ENCODE measurements at places on chromosomes 5 and 9.

GRCh38 chr5:38595132-38595745 lies 38.8 kb upstream of the LIFR start:
- DNase-seq: no peak

DNA sequence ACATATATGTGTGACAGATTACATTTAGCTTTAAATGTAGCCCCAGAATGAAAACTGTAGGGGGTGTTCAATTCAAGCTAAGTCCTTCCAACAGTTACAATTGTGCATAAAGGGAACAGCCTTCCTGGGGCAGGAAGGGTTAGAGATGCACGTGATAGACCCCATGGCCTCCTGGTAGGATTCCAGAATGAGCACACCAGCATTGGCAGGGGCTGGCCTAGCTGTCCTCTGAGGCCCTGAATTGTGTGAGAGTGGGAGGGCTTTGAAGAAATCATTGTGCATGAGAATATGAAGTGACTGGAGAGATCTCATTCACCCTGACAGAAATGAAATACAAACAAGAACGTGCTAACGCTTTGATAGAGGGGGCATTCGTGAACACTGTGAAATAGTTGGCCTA lies 663.8 kb upstream of the KLF4 start:
- DNase-seq: no peak

DNA sequence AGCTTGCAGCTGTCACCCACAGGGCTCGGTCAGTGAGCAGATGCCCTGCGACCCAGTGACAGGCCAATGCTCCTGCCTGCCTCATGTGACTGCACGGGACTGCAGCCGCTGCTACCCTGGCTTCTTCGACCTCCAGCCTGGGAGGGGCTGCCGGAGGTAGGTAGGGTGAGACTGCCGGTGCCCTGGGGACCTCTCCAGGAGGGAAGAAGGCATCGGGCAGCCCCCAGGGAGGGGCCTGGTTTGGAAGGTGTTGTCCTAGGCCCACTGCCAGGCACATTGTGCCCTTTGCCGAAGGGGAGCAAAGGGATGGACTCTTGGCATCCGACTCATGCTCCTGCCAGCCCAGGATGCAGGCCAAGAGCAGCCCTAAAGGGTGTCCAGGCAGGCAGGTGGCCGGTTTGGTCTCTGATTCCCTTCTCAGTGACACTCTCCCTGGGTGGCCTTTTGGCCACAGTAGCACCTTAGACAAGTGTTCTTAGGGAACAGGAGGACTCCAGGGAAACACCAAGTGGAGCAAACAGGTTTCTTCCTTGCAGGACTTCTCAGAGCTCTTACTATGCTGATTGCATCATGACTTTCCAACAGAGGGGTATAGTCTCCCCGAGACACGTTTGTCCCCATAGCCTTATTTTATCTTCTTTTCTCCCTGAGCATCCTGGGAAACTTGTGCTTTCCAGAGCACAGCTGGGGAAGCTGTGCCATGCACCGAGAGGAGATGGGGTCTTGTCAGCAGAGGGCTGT lies 28.1 kb upstream of the AIF1L start:
- DNase-seq: no peak

DNA sequence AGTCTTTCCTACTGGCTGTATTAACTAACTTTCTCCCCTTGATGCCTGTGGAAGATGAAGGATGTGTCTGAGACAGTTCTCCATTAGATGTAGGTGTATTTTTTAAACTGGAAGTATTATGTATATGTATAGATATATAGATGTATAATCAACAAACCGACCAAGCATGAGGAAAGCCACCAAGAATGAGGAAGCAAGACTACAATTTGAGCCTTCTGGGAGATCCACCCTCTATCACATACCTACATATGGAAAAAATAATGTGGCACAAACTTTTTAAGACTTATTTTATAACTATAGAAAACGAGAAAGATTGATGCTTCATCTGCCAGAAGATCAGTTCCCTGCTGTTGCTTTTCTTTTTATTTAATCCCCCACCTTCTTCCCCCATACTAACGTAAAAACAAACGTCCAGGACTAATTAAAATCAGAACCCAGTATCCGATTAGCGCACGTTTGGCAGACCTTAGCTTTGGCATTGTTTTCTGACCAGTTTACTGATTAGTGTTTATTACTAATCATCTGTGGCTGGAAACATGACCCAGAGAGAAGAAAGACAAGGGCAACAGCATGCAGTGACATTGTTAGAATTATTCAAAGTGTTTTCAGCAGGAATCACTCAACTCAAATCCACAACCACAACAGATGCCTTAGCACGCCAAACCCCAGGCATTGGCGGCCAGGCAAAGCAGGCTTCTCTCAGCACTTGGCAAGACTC lies 490.2 kb downstream of the EBF1 start:
- no peak for DNase-seq

GRCh38 chr9:112489876-112490666 lies 3.4 kb downstream of the KIAA1958 start:
- DNase-seq: no peak

GRCh38 chr5:167160388-167160787 lies 1131.1 kb upstream of the WWC1 start:
- DNase-seq: no peak

DNA sequence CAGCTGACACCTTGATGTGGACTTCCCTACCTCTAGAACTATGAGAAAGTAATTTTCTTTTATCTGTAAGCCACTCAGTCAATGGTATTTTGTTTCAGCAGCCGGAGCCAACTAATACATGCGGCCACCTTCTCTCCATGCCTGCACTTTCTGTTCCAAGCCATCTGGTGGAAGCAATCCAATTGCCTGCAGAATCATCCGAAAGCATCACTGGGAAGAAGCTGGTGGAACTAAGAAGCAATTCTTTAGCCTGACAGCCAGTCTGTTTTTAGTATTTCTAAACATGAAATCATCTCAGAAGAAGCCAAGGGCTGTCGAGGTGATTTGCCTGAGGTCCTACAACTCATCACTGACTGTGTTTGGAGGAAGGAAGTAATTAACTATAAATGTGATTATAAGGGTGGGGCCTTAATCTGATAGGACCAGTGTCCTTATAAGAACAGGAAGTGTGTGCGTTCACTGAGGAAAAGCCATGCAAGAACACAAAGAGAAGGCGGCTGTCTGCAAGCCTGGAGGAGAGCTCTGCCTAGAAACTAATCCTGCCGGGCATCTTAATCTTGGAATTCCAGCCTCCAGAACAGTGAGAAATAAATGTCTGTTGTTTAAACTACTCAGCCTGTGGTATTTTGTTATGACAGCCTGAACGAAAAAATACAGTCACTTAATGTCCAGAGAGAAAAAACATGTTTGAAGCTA lies 49.1 kb downstream of the NXNL2 start:
- DNase-seq: no peak

DNA sequence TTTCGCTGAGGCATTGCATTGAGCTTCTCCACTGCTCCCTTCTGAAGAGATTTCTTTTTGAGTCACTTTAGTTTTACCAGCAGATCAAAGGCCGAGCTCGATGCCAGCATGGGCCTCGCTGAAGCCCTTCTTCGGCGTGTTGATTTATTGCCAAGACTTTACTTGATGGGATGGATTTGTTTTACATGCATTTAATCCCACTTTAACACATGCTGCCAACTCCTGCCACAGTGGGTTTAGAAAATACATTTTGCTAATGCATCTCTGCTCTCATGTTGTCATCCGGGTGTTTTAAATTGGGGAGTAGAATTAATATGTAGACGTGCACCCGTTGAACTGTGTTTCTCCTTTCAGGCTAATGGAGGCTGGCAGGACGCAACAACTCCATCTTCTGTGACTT lies 218.3 kb downstream of the PBX3 start:
- DNase-seq: no peak

GRCh38 chr9:120556775-120557174 lies 23.2 kb downstream of the CDK5RAP2 start:
- no peak for DNase-seq

DNA sequence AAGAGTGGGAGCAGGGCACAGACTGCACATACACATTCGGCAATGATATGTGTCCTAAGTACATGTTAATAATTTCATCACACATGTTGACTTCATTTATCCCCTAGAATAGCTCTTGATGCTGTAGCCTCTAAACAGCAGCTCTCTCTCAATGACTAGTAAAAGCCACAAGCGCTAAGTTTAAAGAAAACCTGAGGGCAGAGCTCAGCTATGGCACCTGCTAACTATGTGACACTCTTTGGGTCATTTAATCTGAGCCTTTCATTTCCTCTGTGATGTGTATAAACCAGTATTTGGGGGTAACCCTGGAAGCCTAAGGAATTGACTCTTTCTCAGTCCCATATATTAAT lies 140.6 kb upstream of the MOCS2 start:
- DNase-seq: no peak

GRCh38 chr5:52598968-52599367 lies 188.7 kb upstream of the ITGA1 start:
- DNase-seq: no peak

DNA sequence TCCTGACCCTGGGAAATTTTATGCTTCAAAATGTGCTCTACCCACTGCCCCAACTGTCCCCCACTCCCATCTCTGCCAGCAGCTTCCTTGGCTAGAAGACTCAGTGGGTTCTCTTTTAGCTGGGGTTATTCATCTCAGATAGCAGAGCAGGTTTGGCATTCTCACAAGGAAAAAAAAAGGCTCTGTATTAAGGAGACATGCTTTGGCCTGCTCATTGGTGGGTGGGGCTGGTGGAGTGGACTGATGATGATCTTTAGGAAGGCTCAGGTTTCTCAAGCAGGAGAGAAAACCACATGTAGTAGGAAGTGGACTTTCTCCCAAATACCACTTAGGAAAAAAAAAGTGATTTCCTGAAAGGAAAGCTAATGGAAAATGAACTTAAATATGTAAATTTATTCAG lies 279.2 kb upstream of the ZNF462 start:
- DNase-seq: no peak

- DNase-seq: no peak
Observed at GRCh38 chr5:141870871-141871270, 7.3 kb downstream of the PCDH1 start.

DNA sequence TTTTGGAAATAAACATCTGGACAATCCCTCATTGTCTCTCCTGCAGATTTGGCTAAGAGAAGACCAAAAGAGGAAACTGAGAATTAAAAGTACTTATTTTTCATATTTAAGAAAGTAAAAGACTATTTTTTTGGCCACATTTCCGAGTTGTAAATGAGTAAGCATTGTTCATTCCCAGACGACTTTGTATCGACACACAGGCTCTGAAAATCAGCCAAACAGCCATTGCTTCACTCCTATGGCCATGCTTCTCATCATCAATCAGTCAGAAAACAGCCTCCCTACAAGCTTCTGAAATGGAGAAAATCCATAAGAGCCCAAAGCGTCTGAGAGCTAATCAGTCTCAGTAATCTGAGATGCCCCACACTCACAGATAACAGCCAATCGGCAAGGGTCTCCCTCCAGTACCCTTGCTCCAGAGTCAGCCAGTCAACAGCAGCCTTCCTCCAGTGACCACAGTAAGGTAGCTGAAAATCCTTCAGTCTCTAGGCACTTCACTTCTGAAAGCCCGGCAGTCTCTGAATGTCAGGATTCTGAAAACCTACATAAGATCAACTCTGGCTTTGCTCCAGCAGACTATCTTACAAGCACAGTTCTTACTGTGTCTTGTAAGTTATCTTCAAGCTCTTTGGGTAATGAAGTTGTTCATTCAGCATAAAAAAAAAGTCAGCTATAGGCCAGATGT lies 30.9 kb downstream of the CDO1 start:
- no peak for DNase-seq

All from NCI-H2029 treated with DMSO at 0.1 percent for 48 hours (cell line).